Stimulated activated CD8-positive, alpha-beta memory T cell treated with anti-CD3 and anti-CD28 coated beads, Interleukin-12 subunit alpha, Interleukin-12 subunit beta, amount 100 ng/mL, for 4 hours (primary cell): ENCODE measurements at places on chromosomes 11 and 22.

DNA sequence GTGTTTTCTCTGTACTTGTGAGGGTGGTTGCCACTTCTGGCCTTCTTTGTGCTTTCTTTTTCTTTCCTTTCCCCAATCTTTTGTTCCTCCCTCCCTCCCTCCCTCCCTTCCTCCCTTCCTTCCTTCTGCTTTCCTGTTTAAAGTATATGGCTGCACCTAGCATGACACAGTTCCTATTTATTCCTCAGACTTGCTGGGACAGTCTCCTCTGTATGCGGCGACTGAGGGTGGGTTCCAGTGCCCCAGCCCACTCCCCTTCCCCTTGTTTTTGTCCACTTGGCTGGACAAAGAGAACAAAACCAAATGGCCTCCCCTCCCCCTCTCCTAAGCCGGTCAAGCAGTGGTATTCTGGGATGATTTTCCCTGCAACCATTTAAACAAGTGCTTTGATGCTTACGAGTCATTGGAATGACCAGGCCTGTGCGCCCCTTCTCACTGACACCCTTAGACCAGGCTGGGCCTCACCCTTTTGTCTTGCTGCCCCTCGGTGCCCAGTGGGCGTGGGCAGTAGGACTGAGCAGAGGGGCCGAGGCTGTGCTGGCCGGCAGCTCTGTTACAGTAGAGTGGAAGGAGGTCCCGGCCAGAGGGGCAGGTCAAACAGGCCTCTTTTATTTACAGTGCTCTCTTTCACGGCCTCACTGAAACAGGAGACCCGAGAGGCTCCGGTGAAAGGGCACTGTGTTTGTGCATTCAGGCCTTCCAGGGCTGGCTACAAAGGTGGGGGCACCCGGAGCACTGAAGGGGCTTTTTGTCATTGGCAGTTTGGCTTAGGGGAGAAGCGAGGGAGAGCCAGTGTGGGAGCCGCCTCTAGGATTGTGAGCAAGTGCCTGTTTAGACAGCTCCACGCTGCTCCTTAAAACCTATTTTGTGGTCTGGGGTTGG, 32.2 kb downstream of the ZBTB16 start:
- no peak for DNase-seq

GRCh38 chr11:128874427-128874826, 7.3 kb upstream of the KCNJ1 start:
- DNase-seq = no peak

DNA sequence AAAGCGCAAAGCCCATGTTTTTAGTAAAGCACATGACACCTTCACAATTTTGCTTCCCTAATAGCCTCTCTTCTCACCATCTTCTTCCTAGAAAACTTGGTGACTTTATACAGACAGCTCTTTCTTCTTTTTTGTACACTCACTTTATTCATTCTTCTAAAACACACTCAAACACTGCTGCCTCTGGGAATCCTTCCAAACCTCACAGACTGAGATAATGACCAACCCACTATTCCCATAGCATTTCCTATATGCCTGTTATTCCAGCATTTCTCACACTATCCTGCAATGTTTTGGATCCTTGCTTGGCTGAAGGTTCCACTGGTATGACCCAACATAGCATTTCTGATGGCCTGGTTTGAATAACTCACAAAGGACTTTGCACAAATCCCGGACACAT, 442.1 kb upstream of the CCDC90B start:
- no peak for DNase-seq

GRCh38 chr11:11980841-11981308, 27.6 kb downstream of the DKK3 start:
- no peak for DNase-seq

DNA sequence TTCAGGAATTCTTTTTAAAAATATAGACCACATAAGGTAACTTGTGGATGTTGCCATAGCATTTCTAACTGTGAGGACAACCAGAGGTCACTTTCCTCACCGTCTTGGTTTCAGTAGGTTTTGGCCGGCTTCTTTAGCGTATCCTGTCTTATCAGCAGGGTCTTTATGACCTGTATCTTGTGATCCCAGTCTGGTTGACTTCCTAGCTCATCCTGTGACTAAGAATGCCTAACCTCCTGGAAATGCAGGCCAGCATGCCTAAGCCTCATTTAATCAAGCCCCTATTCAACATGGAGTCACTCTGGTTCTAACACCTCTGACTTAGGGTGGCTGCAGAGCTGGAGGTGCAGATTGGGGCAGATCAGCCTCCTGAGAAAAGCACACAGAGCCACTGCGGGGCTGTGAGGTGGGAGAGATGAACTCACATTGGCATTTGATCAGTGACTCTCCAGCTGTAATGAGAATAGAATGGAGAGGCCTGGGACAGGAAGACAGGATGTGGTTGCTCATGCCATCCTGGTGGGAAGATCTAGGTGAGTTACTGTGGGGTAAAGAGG, 41.1 kb upstream of the TOP3B start:
- DNase-seq = no peak

- no peak for DNase-seq
These were observed 14.2 kb upstream of the APOL6 start for GRCh38 chr22:35634015-35634414.

DNA sequence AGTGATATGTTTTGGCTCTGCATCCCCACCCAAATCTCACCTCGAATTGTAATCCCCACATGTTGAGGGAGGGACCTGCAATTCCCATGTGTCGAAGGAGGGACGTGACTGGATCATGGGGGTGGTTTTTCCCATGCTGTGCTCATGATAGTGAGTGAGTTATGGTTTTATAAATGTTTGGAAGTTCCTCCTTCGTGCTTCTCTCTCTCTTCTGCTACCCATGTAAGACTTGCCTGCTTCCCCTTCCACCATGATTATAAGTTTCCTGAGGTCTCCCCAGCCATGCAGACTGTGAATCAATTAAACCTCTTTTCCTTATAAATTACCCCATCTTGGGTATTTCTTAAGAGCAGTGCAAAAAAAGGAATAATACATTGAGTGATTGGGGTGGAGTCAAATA, 7.3 kb upstream of the CEP295 start:
- DNase-seq = no peak

- no peak for DNase-seq
These were observed 3.2 kb downstream of the TIMP3 start for GRCh38 chr22:32804531-32805360.

DNA sequence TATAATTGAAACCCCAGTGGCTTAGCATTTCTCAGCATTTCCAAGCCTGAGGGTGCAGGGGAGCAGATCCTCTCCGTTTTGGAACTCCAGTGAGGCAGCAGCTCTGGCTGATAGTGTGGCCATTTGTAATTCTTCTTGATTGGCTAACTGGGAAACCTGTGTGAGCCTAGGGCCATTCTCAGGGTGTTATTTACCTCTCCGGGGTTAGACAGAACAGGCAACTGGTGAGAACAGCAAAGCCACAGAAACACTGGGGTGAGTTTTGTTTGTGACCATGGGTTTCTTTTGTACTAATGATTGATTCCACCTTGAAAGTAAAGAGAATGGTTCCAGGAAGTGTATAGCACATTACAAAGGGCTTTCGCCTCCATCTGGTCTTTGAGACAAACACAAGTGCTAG, 2.4 kb upstream of the OR4X2 start:
- DNase-seq = no peak

GRCh38 chr22:43745411-43745770, 66.7 kb downstream of the EFCAB6 start:
- no peak for DNase-seq

DNA sequence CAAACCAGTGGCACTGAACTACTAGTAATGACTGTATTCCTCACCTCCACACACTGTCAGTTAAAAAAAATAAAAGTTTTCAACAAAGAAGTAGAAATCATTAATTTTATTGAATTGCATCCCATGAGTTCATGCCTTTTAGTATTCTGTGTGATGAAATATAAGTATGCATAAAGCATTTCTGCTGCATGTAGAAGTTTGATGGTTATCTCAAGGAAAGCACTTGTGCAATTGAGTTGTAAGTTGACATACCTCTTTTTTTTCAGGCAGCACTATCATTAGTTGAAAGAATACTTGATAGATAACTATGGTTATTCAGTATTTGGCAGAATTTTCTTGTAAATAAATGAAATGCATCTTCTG, 104.4 kb downstream of the STIM1 start:
- DNase-seq = no peak

DNA sequence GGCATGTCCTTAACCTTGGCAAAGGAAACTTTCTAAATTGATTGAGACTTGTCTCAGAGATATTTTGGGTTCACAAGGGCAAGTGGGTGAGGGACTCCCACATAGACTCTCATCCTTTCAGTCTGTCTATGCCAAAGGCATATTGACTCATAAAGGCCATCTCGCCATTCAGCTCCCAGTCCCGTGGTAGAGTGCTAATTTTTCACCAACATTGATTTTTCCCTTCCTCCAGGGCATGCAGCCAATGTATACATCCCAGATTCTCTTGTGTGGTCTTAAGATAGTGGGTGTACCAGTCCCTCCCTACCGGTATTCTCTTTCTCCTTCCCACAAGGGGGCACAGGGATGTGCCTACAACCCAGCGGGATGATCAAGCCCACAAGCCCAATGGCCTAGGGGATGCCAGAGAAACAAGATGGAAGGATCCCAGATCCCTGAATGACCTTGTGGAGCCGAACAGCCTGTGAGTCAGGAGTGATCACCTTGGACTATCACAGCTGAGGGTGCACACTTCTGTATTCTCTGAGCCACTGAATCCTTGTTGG, 7.9 kb downstream of the C11orf96 start:
- DNase-seq = no peak

- DNase-seq = no peak
These were observed 72.0 kb downstream of the FLI1 start for GRCh38 chr11:128765571-128766549.

GRCh38 chr22:28585324-28585723, 94.3 kb downstream of the TTC28 start:
- DNase-seq = no peak

- no peak for DNase-seq
These were observed 6.2 kb downstream of the PICALM start for GRCh38 chr11:86062719-86063118.

DNA sequence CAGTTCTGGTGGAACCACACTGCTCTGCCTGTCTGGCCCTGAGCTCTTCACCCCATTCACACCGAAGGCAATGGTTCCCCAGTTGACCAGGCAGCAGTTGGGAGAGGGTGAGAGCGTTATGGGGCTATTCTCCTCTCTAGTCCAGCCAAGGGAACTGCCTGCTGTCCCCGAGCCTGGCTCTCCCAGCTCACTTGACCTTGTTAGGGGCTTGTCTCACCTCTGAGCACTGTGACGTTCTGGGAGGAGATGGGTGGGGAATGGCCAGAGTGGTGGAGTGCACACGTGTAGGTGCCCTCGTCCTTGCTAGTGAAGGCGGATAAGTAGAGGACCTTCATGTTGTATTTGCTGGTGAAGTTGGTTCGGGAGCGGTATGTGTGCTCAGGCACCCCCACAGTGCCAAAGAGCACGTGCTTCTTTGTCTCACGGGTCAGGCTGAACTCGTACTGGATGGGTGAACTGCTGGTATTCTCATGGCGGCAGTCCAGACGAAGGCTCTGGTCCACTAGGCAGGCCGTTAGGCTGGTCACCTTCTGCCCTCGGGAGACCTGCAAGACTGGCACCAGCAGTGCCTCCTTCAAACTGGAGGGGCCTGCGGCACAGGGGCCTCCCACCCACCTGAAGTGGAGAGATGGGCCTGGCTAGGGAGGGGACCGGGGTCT, 3.0 kb downstream of the THY1 start:
- DNase-seq = no peak

DNA sequence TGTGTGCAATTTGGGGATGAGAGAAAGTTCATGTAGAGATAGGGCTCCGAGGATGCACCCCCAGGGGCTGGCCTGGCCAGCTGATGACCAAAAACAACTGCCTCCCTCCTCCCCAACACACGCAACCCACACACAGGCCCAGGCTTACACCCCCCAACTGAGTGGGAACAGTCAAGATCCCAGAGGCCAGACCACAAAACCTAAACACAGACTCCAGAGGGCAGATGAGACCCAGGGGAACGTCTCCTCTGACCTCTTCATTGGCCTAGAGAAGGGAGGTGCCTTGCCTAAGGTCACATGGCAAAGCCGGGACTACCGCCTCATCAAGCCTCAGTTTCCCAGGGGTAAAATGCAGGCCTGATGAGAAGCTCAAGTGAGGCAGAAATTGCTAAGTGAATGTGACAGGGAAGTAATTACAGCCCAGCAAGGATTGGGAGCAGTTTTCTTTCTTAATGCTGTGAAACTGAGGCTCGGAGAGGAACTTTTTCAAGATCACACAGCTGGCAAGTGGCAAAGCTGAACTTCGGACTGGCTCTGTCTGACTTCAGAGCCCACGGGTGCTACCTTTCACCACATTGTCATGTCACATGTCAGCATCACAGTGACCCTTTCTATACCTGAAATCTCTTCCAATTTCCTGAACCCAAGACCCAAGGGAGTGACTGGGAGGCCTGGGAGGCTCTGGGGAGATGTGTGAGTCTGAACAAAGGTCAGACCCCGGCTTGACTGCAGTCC, 69.9 kb upstream of the WNT11 start:
- DNase-seq = no peak

GRCh38 chr11:110737593-110737992, 25.4 kb upstream of the ARHGAP20 start:
- DNase-seq = no peak

- no peak for DNase-seq
These were observed 92.5 kb downstream of the DSCAML1 start for GRCh38 chr11:117704395-117705100.

DNA sequence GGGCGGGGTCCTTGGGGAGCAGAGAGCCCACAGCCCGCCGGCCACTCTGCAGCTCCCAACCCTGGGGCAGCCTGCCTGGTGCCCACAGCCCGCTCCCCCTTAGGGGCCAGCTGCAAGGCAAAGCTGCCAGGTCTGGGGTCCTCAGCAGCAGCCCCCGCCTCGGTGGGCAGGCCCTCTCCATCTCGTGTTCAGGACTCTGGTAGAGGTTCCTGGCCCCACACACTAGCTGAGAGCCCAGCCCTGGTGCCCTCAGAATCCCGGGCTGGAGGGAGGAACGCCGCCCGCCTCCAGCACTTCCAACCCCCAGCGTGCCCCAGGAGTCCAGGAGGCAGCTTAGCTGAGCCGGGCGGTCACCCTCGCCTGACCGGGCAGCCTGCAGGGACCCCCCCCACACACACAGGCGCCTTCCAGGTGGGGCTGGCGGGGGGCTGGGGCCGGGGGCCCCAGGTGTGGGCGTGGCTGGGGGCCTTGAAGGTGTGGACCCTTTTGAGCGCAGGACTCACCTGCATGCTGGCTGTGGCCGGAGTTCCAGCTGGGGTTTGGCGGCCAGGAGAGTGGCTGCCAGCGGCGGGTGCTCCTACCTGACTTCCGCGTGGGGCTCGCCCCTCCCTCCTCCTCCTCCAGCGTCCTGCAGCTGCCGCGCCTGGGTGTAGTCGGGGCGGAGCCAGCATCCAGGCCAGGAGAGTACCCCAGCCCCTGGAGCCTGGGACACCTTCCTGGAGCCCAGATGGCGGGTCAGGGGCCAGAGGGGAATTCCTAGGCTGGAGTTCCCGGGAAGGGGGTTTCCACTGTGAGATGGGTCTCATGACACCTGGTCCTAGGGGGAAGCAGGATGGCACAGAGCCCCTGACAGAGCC, at the start of gene ANO9:
ANO9 (minus strand) TSS at position 594 of the 857 bp plus-strand sequence; CDS start at position 509, 85 bp downstream.
- DNase-seq = peak; percentile 32
